ENCODE measurements at places on chromosomes 7 and 10. TPM values are rescaled to one million over a fixed set of nuclear protein-coding genes. Genes with fewer than 3 reads are reported as not detected.

- no peak for DNase-seq
These were observed 43.8 kb upstream of the PAPSS2 start for GRCh38 chr10:87615856-87616255.

DNA sequence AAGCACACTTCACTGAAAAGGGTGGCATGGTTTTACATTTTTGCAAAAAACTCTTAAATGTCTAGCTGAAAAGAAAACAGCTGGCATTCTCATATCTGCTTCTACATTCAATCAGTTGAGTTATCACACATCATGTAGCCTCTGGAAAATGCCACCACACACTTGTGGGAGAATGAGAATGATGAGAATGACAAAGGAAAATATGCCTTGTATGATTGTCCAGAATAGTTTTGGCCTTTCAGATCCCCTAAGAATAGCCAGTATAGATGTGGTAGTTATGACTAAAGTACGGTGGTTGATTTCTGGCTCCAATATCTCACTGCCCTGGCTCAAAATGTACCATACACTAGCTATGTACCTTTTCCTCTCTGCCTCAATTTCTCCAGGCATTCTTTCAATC, 30.2 kb upstream of the FRMD4A start:
- no peak for DNase-seq

GRCh38 chr7:47202146-47202783, 379.6 kb downstream of the TNS3 start:
- DNase-seq = no peak

- no peak for DNase-seq
These were observed 53.7 kb upstream of the FAM3C start for GRCh38 chr7:121449735-121450240.

PLAU gene
- total RNA-seq = 4.6 TPM

METTL2B gene
- total RNA-seq = 26.3 TPM
